ENCODE measurements at places on chromosomes 1 and 21. TPM values are rescaled to one million over a fixed set of nuclear protein-coding genes. Genes with fewer than 3 reads are reported as not detected.

- DNase-seq = no peak
Observed at GRCh38 chr1:84428235-84428634, 30.0 kb downstream of the DNASE2B start.

DNA sequence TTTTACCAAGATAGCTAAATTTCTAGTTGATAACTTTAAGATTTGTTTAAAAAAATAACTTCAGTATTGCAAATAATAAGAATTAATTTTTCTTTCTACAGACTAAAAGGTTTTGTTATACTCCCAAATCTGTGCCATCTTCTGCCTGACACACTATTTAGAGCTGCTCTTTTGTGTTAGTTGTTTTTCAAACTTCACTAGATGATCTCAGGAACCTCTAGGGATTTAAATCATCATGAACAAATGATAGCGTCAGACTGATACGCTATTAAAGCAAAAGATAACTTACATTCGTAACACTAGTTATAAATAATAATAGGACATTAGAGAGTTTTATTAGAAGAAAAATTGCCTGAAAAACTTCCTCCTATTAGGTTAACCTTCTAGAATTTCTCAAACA is 243.1 kb upstream of the CXADR start:
- no peak for DNase-seq

DNA sequence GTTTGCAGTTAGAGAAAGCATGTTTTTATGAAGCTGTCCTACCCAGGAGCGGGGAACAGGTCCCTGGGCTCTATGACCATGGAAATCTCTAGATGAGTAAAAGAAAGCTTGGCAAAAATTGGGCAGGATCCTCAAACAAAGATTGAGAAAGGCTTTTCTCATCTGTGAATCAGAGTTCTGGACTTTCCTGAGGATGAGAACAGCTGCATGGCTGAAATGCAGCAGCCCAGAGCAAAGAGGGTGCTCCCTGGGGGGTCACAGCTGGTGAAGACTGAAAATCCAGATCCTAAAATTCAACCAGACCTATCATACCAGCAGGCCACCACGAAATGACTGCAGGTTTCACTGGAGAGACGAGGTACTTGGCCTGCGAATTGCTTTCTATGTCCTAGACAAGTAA is 65.7 kb upstream of the APP start:
- no peak for DNase-seq

DNA sequence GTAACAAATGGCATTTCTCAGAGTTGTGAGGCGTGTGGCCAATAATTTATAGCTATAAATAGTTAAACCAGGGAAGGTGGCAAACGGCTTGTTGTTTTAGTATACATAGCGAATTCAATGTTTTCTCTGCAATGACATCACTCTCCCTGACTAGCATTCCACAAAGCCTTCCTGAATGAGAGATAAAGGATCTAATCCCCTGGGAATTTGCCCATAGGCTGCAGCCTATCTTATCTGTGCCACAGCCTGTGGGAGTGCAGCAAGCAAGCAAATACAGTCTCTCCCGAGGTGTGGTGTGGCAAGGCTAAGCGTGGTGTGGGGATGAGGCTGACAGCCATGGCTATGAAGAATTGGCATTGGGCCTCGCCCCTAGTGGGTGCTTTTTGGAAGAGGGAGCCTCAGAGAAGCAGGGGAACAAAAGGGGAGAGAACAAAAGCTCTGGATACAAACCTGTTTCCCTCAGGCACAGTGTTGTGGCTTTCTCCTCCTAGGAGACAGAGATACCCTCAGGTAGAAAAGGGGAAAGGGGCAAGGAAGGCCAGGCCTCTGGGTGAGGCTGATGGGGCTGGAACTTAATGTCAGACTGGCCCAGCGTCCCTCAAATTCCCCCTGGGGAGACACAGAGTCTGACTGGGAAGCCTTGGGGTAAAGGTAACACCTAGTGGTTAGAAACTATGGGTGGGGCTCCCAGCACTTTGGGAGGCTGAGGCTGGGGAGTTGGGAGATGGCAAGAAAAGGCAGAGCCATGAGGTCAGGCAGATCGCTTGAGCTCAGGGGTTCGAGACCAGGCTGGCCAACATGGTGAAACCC is 8.9 kb downstream of the TAGLN2 start:
- DNase-seq = no peak

Gene USH2A
- not detected for total RNA-seq

Gene CFAP74
- not detected for total RNA-seq

Gene ST6GALNAC5
- total RNA-seq = not detected

Gene FCER1G
- total RNA-seq = 1.1 TPM

Gene FMO5
- 0.96 TPM for total RNA-seq

Measured in activated CD8-positive, alpha-beta memory T cell treated with anti-CD3 and anti-CD28 coated beads, Interleukin-2, amount 10 ng/mL, durations not matched to agents 7 days and 5 days (primary cell).